B cell (primary cell): ENCODE measurements at places on chromosomes 11 and 22.

DNA sequence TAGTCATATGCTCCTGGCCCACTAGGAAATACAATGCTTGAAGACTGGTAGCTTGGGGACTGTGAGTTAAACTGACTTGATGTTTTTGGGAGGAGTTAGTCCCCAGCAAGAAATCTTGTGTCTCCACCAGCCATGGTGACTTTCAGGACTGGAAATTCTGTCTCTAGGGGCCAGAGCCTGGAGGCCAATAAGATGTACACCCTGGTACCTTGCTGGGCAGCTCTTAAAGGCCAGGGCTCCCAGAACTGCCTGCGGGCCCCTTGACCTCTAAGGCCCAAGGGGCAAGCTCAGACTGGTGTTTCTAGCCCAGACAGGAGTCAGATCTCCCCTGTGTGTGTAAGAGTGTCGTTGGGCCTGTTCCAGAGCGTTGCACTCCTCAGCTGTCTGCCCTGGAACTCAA, 128.7 kb upstream of the C11orf58 start:
- no peak for DNase-seq

GRCh38 chr11:64647019-64647779, 56.2 kb downstream of the SLC22A12 start:
- no peak for DNase-seq

- DNase-seq = no peak
These were observed 97.5 kb downstream of the CSTPP1 start for GRCh38 chr11:47034091-47034490.

GRCh38 chr11:27201454-27202302, 161.1 kb downstream of the BBOX1 start:
- DNase-seq = no peak

GRCh38 chr22:42897960-42898359, 40.9 kb upstream of the ARFGAP3 start:
- no peak for DNase-seq

GRCh38 chr11:122304306-122304705, 188.3 kb upstream of the BLID start:
- DNase-seq = no peak

DNA sequence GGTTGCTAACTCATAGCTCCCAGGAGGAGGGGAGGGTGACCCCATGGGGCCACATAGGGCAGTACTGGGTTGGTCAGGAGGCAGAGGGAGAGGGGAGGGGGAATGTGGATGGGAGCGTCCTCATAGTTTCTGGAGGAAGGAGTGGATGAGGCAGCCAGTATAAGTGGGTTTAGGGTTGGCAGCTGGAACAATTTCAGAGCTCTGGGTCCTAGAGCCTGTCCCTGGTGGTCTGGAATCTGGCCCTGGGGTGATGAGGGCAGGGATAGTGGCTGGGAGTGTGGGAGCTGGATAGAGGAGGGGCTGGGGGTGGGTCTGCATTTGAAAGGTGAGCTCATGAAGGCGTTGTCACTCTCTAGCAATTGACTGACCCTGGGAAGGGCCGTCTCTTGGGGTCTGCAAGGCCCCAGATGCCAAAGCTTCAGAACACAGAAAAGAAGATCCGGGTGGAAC, 5.3 kb upstream of the MRGPRG start:
- no peak for DNase-seq

DNA sequence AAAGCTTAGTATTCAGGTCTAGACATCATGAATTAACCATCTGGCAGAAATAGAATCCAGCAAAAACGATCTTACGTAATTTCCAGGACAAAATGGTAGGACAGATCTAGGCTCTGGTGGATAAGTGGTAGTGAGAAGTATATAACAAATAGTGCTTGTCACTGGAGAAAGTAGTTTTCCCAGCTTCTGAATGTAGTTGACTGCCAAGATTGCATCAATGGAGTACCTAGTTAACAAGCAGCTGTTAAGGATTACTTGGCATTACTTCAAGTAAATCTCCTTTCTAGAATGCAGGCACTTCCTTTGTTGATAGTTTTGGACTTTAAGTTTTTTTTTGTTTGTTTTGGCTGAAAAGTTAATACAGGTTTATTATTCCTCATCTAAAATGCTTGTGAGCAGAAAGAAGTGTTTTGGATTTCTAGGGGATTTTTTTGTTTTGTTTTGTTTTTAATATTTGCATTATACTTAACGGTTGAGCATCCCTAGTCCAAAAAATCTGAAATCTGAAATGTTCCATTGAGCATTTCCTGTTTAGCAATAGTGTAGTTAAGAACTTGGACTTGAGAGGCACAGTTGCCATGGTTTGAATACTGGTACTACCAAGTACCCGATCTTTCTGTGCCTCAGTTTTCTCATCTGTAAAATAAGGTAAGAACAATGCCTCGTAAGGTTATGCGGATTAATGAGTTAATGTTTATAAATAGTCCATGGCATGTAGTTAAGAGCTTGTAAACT, 20.3 kb downstream of the FAM118B start:
- no peak for DNase-seq

GRCh38 chr11:72813740-72814285, 398 bp upstream of the ATG16L2 start:
- peak; percentile 95 for DNase-seq

- no peak for DNase-seq
These were observed 19.7 kb downstream of the ZBED4 start for GRCh38 chr22:49873228-49873940.

- no peak for DNase-seq
These were observed 583 bp downstream of the FGF4 start for GRCh38 chr11:69774354-69775162.
